ENCODE measurements at places on chromosomes 5 and 9.
A peak's percentile ranks its signal among the peaks of the same experiment; 100 is the strongest.

- no peak for DNase-seq
Measured at GRCh38 chr9:123445981-123446610, 90.1 kb downstream of the CRB2 start.

DNA sequence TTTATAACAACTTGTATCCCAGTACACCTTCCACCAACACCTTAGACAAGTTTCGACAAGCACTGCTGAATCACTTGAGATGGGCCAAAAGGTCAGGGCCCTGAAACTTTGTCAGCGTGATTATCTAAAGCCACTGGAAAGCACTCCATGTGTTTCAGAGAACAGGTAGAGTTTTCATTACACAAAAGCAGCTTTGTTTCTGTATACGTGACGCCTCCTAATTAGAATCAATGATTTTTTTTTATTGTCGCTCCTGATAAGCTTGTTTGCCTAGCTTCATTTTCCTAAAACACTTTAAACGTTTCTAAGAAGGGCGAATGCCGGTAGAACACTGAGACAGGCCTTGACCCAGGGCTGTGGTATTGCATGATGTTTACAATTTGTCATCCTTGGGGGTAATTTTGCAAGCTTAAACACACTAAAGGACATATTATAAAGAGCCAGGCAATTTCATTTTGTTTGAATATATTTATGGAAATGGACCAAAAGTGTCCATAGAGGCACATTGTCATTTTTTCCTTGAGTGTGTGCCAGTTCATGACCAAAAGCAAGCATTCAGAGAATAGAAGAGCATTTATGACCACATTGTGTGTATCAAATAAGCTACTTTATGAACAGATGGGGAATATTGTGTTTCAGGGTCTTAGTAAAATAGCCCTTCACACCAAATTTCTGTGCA, 193.6 kb downstream of the GLIS3 start:
- no peak for DNase-seq

DNA sequence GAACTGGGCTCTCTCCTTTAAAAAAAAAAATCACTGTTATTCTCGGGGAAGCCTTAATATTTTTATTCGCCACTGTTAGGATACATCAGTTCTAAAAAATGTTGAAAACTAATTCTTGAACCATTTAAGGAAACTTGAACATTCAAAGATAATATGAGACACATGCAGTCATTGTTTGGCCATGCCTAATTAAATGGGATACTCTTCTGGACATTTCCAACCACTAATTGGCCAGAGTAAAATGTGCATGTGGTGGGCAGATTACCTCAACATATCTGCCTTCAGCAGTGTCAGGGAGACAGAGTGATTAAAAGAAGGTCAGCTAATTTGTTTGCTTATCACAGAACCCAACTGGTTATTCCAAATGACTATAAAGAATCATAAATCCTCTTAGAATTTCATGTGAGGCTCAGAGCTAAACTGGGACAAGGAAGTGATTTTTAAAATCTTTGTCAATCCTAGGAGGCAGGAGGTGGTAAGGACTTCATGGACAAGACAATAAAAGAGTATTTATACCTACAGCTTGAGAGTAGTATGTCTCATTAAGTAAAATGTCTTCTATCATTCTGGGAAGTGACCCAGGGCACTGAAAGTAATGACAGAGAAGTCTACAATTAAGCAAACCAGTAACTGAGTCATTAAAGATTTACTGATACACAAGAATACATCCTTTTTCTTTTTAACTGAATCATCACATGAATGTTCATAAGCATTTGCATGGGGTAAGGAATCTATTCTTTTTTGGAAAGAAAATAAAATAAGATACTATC, 242.9 kb upstream of the TRPM3 start:
- no peak for DNase-seq

DNA sequence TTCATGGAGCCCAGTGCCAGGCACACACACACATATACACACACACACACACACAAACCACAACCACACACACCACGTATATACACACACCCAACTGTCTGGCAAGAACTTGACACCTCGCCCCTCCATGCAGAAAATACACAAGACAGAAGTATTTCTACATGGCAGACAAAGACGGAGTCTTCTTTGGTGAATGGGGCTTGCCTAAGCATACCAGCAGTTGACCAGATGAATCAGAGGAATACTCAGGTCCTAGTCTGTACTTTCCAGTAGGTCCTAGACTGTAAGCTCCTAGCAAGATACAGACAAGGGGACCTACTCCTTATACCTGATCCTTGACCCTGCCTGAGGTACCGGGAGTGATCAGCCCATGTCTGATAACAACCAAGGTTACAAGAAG, 60.1 kb downstream of the SIL1 start:
- DNase-seq = no peak

GRCh38 chr5:2385818-2386217, 365.7 kb downstream of the IRX2 start:
- no peak for DNase-seq

GRCh38 chr9:121696930-121697329, 45.5 kb downstream of the DAB2IP start:
- no peak for DNase-seq

- no peak for DNase-seq
Measured at GRCh38 chr9:75545287-75545686, 345.2 kb upstream of the PCSK5 start.

DNA sequence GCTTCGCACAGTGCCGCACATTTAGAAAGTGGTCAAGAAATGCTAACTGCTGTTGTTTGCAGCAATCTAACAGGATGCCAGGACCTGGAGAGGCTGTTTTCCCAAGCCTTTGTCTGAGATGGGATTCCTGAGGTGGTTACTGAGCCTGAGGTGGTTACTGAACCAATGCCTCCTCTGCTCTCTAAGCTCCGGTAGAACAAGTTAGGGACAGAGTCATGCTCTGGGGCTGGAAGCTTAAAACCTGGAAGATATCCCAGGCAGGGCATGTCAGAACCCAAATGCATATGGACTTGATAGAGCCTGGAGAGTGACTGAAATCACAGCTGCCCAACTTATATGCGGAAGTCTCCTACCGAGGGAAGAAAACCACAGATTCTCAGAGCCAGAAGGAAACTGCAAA, 46.5 kb upstream of the FAT2 start:
- no peak for DNase-seq

DNA sequence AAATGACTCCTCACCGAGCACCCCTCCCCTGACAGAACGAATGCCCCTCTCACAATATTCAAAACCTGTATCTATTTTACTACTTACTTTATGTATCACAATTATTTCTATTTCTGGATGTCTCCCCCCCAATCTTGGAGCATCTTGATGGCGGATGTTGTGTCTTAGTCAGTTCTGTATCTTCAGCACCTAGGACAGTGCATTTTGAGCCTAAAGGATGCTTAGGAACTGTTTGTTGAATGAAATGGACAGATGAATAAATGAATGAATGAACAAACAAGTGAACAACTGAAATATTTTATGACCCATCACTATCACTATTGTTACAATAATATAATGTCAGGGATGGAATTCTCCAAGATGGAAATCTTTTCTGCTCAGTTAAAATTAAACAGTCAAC, 295.7 kb downstream of the DNAH5 start:
- no peak for DNase-seq

DNA sequence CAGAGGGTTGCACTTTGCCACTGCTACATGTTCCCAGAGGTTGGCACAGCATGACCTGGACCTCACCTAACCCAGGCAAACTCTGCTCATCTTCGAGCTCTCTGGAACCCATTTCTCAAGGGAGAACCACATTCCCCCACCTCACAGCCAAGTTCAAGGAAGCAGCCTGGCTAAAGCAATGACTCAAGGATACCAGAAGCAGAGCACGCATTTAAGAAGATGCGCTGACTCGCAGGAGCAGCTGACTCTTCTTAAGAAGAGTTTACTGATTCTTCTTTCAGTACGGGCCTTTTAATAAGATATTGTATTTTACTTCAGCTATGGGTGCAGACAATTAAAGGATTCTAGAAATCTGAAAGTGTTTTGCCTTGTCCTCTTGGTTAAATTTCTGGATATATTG, 4.1 kb upstream of the SEMA5A start:
- no peak for DNase-seq

GRCh38 chr5:152379331-152379730, 25.7 kb downstream of the NMUR2 start:
- DNase-seq = no peak

GRCh38 chr5:136006164-136006563, 22.6 kb upstream of the TGFBI start:
- no peak for DNase-seq

GRCh38 chr9:119167267-119167666, 202.0 kb downstream of the BRINP1 start:
- DNase-seq = no peak

- no peak for DNase-seq
Measured at GRCh38 chr5:56319526-56320181, 86.5 kb upstream of the ANKRD55 start.

DNA sequence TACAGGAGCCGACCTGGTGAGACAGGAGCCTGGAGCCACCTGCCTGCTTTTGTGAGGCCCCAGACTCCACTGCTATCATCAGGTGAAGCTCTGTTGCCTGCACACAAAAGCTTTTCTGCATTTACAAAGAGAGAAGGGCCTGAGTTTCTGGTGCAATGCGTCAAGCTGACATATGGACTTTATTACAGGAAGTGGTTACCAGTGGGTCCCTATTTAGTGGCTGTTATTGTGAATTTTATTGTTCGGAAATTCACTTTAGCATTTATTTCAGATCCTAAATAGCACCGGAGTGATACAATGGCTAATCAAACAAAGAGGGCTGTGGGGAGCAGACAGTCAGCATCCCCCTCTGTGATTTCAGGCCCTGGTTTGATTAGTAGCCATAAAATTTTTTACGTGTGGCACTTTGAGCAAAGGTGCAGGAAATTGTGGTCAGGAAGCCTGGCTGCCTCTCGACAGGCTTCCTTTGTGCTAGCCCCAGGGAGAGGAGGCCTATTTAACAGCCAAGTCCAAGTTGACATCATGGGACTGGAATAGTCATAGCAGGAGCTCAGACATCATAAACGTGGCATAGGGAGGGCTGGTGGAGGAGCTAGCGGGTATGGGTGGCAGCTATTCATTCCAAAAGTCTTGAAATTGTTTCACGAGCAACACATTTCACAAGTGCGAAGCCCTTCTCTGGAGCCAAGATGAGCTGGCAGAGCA, 8.4 kb downstream of the TGFBI start:
- DNase-seq = peak; percentile 46

DNA sequence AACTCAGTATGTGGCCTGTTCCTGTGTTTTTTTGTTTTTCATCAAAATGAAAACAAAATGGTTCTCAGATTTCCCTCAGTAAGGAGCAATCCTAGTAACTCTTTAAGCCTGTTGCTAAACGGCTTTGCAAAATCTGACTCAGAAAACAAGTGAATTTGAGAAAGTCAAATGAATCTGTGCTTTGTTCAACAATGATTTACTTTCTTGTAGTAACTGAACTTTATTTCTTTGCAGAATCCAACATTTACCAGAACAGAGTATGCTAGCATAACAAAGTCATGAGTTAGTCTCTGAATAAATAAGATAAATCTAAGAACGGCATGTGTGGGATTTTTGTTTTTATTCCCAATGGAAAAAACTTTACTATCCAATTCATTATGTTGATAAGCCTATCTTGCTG, 93.8 kb downstream of the OXCT1 start:
- no peak for DNase-seq

DNA sequence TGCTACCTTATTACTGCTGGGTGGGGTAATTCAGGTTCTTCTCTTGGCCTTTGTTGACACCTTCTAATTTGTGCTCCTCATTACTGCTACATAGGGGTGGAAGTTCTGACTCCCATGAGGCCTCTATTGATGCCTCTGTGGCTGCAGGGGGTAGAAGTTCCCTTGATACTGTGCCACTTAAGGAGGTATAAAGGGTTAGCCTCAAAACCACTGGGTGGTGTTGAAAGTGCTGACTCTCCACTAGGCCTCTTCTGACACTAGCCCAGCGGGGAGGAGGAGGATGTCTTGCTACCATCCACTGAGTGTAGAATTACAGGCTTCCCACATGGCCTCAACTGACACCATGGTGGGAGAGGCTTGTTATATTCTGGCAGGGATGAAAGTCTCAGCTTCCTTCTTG, 36.7 kb upstream of the CCDC112 start:
- DNase-seq = no peak

DNA sequence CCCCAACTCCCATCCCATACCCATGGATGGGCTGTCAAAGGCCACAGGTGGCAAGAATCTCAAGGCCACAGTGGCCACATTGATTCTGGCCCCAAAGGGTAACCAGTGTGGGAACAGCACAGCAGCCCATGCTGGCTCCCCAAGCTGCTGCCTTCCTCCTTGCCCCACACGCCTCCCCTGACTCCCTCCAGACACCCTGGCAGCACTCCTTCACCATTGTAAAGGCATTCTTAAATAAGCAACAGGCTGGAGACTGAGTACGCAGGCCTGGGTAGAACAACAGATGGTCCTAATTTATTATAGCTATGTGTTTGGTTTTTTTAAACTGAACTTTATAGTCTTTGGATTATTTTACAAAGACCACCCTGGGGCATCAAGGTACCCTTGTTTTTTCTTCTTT, 158.8 kb downstream of the TSSK1B start:
- DNase-seq = no peak

- no peak for DNase-seq
Measured at GRCh38 chr5:64384765-64385164, 121.0 kb upstream of the RGS7BP start.

- no peak for DNase-seq
Measured at GRCh38 chr9:72947984-72948465, 4.8 kb downstream of the ALDH1A1 start.

- no peak for DNase-seq
Measured at GRCh38 chr5:151570058-151570457, 21.1 kb downstream of the FAT2 start.

DNA sequence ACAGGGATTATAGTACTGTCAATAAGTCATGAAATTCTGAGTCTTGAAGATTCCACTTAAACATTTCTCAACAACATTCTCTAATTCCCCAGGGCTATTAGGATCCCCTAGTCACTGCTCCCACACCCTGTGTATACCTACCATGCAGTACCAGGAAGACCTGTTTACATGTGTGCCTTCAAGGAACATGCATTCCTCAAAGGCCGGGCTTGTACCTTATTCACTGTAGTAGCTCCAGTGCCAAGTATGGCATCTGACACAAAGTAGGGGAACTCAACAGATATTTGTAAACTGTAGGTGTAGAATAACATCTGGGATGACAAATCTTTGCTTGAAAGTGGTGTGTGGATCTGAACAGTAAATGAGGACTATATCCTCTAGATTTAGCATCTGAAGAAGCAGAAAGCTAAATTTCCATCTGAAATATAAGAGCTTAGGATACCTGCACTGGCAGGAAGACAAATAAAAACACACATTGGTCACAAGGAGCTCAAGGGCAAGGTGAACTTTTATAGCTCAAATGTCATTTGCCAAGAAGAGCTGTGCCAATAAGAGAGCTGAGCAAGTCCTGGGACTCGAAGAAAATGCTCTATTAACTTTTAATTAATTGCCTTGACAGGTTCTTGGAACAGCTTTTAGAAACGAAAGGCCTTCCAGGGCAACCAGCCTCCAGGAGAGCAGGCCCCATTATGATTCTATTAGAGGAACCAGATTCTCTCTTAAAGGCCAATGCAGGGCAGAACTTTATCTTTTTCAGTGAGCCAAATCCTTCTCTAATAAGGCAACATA, 52.3 kb upstream of the MYOT start:
- DNase-seq = no peak

Measured in stimulated activated CD4-positive, alpha-beta T cell treated with anti-CD3 and anti-CD28 coated beads, Interleukin-15, amount 100 ng/mL, for 48 hours (primary cell).